ENCODE measurements at places on chromosomes 6 and 20. TPM values are rescaled to one million over a fixed set of nuclear protein-coding genes. Genes with fewer than 3 reads are reported as not detected.

Gene PSORS1C1
- not detected for total RNA-seq

Gene MEP1A
- not detected for total RNA-seq

Gene RAET1L
- not detected for total RNA-seq

Gene MDFI
- total RNA-seq: not detected

Gene RRAGD
- 0.43 TPM for total RNA-seq

Gene TUBB2B
- 0.75 TPM for total RNA-seq

Gene KCNB1
- total RNA-seq: not detected

Gene ADGRB3
- total RNA-seq: not detected

Gene ESR1
- total RNA-seq: 0.64 TPM

Gene DUSP15
- not detected for total RNA-seq

DNA sequence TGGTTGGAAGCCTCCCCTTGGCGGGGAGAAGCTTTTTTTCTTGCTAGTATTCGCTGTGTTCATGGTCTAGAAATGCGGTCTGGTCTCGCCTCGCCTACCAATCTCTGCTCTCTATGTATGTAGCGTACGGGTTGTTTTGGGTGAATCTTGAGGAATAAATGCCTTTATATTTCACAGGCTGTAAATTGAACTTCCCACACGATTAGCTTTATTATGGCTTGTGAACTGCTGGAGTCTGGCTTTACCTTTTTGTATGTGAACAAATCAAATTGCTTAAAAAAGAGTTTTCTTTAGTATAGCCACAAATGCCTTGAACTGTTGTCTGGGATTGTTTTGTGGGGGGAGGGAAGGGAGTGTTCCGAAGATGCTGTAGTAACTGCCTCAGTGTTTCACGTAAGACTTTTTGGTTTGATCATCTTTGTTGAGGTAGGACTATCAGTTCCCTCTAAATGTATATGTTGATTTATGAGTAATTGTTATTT, 2.2 kb downstream of the INSM1 start:
- DNase-seq: no peak

GRCh38 chr6:122871079-122871478, 82.0 kb downstream of the SMPDL3A start:
- no peak for DNase-seq

GRCh38 chr6:28771401-28772267, 152.2 kb downstream of the TRIM27 start:
- DNase-seq: no peak

GRCh38 chr20:5910186-5910585, 40.1 kb downstream of the TRMT6 start:
- DNase-seq: no peak

DNA sequence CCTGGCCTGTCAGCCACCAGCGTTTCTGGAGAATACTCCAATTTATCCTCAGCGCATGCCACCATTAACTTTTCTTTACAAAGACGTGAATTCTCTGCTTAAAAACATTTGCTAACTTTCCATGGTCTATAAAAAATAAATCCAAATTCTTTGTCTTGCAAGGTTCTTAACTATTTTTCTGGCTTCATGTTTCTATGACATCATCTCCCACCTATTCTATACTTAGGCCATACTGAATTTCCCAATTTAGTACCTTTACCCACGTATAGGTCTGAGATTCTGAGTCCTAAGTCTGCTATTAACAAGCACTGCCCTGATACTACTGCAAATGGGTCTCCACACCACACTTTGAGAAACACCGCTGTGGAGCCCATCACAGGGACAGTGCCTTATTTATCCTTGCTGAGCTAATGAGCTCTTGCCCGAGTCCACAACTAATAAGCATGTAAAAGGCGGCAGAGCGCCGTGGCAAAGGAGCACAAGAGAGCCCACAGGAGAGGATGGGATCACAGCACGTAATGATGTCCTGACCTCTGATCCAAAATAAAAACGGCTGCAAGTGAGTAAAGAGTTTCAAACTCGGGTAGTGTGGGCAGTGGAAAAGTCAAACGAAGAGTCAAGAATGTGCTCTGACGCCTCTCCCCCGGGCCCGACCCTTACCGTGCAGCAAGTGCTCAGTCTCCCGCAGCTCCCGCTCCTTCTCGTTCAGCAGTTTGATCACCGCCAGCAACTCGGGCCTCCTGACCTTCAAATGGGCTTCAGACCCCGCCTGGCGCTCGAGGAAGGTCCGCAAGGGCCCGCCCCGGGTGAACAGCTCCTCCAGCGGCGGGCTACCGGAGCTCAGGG, 519 bp downstream of the MTRF1L start:
- peak; percentile 38 for DNase-seq

DNA sequence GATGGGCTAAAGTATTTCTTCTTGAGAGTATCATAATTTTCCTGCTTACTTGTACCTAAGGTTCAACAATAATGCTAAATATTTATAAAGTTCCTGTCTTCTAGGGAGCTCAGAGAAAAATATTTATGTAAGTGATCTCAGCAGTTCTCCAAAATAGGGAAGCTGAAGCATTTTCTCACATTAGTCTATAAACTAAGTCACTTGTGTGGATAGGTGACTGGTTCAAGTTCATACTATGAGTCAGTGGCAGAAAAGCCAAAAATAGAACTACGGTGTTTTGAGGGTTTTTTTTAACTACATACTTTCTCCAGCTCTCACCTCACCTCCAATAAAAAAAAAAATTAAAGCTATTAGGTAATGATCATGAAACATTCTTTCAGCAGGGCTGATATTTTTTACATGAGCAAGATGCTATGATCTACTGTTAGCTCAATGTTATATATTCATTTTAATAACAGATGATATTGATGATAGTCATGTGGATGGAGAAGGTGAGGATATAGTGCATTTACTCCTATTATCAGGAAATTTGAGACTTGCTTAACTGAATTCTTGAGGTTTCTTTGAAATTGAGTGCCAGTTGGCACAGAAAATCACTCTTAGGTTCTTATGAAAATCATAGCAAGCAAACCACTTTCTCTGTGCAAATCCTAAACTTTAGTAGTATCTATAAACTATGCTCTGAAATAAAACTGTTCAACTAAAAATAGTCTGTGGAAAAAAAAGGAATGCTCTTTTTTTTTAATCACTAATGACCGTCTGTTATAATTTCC, 4.1 kb upstream of the MOXD1 start:
- no peak for DNase-seq

DNA sequence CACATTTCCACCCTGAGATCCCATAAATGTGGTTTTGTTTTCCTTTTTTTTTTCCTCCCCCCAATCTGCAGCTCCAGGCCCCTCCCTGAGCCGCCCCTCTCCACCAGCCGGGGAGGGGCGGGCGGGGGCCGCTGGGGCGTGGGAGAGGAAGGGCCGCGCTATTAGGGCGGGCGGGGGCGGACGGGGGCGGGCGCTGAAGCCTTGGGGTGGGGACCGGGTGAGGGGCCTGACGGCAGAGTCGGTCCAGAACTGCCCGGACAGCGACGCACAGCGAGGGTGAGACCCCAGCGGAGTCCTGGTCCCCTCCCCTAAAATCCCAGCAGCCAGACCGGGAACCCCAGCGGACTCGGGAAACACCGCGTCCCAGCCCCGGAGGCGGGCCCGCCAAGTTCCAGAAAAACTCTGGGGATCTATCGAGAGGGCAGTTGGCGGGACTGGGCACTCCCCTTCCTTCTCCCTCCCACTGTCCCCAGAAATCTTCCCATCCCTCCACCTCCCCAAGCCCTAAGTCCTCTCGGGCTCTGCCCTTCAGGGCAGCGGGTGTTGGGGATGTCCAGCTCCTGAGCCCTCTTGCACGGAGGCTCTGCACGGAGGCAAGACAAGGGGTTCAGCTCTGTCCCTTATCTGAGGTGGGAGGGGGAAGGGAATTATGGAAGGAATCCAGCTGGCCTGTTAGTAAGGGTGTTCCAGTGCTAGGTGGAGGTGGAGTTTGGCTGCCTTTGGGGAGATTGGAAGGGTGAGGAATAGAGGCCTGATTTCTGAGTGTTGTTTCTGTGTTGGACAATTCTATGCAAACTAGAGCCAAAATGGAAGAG, at the start of gene PRICKLE4:
TSS of gene PRICKLE4 (plus strand) at position 232 of the 815 bp plus-strand sequence. CDS start 2,692 bp downstream, outside the sequence.
- no peak for DNase-seq

DNA sequence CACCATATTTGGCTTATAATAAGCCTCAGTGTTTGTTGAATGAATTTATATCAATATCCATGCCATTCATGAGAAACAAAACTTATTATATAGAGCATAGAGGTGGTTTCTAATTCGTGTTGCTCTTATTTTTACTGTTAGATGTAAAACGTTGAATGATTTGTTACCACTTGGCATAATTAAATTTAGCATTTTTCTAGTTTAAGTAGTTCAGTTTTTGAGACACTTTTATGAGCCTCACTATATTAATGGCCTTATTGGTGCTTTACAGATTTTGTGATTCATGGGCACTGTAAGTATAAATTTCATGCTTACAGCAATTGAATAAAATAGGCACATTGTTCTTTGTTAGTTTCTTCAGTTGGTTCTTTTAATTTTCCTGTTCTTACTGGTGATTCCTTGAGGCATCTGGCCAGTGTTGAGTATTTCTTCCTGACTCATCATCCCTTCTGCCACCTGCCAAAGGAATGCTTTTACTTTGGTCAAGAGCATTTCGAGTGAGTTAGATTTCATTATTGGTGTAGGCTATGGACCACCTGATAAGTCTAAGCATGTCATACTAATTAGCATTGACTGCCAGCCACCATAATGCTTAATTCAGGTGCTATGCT, 34.8 kb downstream of the CDKAL1 start:
- no peak for DNase-seq

- DNase-seq: peak; percentile 3
Measured at GRCh38 chr20:24768713-24769601, 180.1 kb upstream of the CST7 start.

DNA sequence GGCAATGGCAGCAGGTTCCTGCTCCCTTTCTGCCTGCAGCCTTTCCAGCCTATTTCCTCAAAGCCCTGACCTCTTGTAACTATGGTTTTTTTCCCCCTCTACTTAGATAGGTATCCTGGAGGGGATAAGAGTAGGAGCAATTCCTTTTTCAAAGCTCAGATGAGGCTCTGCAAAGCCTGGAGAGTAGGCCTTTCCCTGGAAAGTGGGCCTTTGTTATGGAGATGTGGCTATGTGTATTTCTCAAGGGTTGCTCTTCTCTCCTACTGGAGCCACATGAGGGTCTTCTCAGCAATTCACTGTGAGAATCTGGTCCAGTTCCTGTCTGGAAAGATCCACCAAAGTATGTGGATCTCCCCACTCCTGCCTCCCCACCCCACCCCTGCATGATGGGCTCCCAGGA, 96.0 kb downstream of the DTD1 start:
- no peak for DNase-seq

DNA sequence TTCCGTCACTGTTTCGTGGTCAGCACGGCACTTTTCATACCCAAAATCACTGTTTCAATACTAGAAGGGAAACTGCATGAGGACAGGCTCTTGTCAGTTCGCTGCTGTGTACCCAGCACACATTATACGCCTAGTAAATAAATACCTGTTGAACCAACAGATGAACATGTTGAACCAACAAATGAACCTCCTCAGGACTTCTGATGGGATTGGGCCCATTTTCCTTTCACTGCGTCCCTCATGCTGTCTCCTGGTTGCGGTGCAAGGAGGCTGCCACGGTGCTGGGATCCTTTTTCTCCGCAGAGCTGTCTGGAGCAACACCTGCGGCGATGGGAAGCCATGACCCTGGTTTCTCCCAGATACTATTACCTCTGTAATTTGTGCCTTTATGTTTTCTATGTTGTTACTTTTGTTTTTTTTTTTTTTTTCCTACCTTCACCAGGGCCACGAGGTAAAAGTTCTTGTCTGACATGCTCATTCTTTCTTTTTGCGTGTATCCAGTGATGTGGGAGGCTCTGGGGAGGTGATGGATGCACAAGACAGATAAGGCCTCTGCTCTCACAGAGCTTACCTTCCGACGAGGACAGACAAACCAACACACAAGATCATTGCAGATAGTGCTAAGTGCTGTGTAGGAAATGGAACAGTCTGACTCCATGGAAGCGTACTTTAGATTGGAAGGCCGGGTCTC, 1.1 kb downstream of the VAPB start:
- no peak for DNase-seq

- no peak for DNase-seq
Measured at GRCh38 chr6:25911351-25911750, 19.1 kb downstream of the SLC17A2 start.

DNA sequence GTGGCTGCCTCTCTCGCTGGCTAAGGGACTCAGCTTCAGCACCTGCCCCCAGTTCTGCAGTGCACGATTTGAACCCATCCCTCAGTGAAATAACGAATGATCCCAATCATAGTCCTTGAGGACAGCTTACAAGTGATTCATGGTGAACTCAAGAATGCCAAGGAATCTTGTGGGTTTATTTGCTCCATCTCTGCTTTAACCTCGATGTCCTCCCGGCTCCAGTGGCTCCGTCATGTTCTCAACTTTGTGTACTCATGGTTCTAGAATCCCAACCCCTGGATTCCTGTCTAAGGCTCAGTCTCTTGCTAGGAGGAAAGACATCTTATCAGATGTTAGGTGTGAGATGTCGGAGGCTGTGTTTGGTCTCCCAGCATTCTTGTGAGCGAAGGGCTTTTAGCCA, 29.0 kb upstream of the GTSF1L start:
- no peak for DNase-seq

DNA sequence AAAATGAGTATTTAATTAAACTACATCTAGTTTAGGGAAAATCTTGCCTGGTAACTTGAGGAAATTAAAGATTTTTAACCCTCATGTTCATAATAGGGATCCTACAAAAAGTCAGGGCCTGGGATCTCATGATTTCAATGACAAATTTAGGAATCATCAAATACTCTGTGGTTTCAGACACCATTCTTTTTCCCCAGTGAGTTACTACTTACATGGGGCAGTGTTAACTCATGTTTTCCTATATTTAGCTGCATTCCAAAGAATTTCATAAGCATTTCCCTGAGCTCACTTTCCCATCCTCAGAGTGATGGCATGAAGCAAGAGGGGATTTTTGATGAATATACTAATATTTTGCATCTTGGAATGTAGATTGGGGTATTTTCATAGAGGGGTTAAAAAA, 321.7 kb downstream of the CENPW start:
- DNase-seq: no peak

GRCh38 chr20:50924261-50924920, 6.8 kb downstream of the ADNP start:
- no peak for DNase-seq

GRCh38 chr6:93787841-93788240, 368.5 kb upstream of the EPHA7 start:
- DNase-seq: no peak

DNA sequence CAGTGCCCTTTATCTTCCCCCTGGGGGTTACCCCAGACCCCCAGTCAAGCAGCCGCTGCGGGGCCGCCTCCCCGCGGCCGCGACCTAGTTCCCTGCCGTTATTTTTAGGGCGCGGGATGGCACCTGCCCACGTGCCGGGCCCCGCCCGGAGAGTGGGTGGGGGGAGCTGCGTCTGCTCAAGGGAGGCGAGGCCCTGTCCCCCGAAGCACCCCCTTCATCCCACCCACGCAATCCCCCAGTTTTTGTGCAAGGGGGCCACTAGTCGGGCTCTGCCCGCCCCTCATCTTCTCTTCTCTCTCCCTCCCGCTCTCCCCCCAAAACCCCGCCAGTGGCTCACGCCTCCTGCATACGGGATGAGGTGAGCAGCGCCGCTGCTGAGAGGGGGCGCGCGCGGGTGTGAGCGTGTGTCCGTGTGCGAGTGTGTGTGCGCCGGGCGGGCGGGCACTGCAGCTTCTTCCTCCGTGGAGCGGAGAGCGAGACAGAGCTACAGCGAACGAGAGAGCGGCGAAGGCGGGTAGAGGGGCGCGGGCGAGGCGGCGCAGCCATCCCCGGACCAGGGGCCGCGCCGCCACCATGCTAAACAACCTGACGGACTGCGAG, at the start of gene SLC12A5:
TSS of gene SLC12A5 (plus strand) at position 444 of the 600 bp plus-strand sequence. CDS start at position 574, 130 bp downstream.
- DNase-seq: no peak

Data from natural killer cell (primary cell).